ENCODE measurements at places on chromosomes 2 and 18. TPM values are rescaled to one million over a fixed set of nuclear protein-coding genes. Genes with fewer than 3 reads are reported as not detected.

DNA sequence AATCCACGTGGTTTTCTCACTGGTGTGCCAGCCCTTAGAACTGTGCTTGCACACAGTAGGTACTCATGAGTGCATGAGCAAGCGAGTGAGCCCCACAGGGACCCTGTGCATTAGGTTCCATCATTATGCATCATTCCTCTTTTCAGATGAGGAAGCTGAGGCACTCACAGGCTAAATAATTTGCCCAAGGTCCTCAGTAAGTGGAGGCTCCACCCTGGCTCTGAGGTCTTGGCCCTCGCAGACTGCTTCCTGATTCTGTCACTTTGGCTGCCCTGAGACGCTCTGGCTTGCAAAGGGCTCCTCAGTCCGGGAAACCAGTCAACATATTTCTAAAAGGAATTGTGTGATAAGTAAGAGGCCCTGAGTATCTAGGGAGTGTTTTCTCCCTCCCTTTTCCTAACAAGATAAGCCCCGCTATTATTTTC is 71.7 kb downstream of the IL1R2 start:
- no peak for DNase-seq

DNA sequence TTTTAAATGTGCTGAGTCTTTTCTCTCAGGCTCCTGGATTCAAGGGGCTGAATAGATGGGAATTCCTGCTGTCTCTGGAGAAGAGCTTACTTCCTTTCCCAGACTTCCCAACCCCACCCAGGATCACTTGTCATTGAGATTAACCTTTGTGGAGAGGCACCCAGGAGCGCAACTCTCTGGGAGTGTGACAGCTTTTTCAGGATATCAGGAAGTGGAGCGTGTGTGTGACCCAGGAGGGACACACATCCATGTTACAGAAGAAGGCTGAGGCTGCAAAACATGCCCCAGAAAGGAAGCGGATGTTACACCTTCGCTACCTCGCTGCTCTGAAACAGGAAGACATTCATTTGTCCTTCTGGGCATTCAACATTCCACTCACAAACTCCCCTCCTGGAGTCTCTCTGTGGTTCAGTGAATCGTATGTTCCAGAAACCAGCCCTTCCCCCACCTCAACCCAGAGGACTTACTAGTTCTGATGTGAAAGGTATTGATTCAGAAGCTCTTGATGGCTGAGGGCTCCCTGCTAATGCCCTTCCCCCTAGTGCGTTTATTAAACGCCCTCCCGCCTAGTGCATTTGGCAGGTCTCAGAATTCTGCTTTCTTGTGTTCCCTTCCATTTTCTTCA is 523.9 kb downstream of the TNS1 start:
- DNase-seq: no peak

Gene ZNF521
- not detected for total RNA-seq

Gene BCL11A
- not detected for total RNA-seq

Gene FAM124B
- total RNA-seq: 0.23 TPM

Gene IL37
- total RNA-seq: not detected

GRCh38 chr2:202335791-202336467 is 40.2 kb upstream of the BMPR2 start:
- no peak for DNase-seq

Gene B3GNT7
- 0.49 TPM for total RNA-seq

Measured in activated CD8-positive, alpha-beta memory T cell treated with anti-CD3 and anti-CD28 coated beads, Interleukin-2, amount 10 ng/mL, durations not matched to agents 7 days and 5 days (primary cell).